ENCODE measurements at places on chromosomes 13 and 19. TPM values are rescaled to one million over a fixed set of nuclear protein-coding genes. Genes with fewer than 3 reads are reported as not detected.

The CILP2 gene
- total RNA-seq, result 40.9 TPM

The SIGLEC5 gene
- total RNA-seq, result not detected

The USHBP1 gene
- total RNA-seq, result not detected

The FTL gene
- 875 TPM for total RNA-seq

The ATP4B gene
- not detected for total RNA-seq

The GPR12 gene
- total RNA-seq, result 2.5 TPM

The ANKLE1 gene
- total RNA-seq, result 9.3 TPM

The SBK3 gene
- total RNA-seq, result not detected

The IL12RB1 gene
- total RNA-seq, result not detected

- no peak overlapping the region for H3K27ac ChIP-seq
- H3K4me3 ChIP-seq, result no peak overlapping the region
- H3K36me3 ChIP-seq, result peaks cover 4% of the 10 kb centered on the region
- peaks cover 20% of the 10 kb centered on the region for H3K4me1 ChIP-seq
- no peaks in the 10 kb centered on the region for H3K27me3 ChIP-seq
Observed at GRCh38 chr19:18646535-18647370, 9.9 kb downstream of the KLHL26 start.

DNA sequence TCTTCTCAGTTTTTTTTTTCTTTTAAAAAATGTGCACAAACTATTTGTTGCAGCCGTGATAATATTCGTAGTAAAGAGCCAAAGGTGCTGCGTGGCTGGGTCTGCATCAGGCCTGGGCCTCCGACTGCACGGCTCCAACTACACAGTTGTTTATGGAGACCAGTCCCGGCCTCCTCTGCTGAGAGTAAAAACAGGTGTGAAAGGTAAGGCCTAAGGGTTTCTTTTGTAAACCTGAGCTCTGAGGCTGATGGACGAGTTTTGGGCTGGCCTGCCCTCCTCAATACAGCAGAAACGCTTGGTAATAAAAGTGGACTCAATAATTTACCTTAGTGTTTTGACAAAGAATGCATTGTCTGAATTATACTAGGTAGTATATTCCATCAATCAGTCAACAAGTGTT is 3.9 kb downstream of the MBNL2 start:
- no peak overlapping the region for H3K27ac ChIP-seq
- H3K36me3 ChIP-seq, result no peaks in the 10 kb centered on the region
- H3K4me3 ChIP-seq, result peak overlapping the region; percentile 87
- peaks cover 46% of the 10 kb centered on the region for H3K4me1 ChIP-seq

DNA sequence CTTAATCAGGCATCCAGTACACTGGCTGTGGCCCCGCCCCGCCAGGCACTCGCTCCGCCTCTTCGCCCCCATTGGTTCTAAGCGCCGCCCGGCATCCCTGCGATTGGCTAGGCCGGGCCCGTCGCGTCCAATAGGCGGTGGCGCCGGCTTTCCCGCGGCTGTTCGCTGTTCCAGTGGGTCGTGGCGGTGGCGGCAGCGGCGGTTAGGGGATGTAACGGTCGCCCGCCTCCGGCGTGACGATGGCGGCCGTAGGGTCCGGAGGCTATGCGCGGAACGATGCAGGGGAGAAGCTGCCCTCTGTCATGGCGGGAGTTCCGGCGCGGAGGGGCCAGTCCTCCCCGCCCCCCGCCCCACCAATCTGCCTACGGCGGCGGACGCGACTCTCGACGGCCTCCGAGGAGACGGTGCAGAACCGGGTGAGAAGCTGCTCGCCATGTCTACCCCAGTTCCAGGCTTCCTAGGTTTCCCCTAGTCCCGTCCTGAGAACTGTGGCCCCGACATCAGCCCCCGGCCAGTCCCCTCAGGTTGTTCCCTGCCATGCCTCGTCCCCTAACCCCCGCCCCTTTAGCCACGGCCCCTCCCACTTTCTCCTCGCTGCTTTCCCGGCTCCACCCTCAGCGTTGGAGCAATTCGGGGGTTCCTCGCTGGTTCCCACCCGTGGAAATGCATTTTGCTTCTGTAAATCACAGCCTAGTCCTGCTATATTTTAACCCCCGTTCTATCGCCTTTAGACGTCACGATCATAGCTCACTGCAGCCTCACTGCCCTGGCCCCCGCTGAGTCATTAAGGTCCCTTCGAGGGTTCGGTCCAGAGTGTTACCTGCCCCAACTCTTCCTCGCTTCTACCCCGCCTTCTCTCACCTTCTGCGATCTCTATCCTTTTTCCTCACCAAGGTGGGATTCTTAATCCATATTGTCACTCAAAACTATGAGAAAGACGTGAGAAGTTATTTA is at the start of gene WDR62:
WDR62 (plus strand) TSS at position 165 of the 954 bp plus-strand sequence; CDS start at position 240, 75 bp downstream.
- H3K36me3 ChIP-seq, result no peaks in the 10 kb centered on the region
- H3K27ac ChIP-seq, result peak within 1 kb of the TSS; percentile 98
- peaks cover 3% of the 10 kb centered on the region for H3K4me1 ChIP-seq

- no peaks in the 10 kb centered on the region for H3K4me1 ChIP-seq
- peaks cover 4% of the 10 kb centered on the region for H3K27me3 ChIP-seq
- H3K27ac ChIP-seq, result no peak overlapping the region
- no peak for DNase-seq
- no peak overlapping the region for H3K4me3 ChIP-seq
- peaks cover 4% of the 10 kb centered on the region for H3K36me3 ChIP-seq
Observed at GRCh38 chr13:108963276-108963810, 333.9 kb downstream of the MYO16 start.

DNA sequence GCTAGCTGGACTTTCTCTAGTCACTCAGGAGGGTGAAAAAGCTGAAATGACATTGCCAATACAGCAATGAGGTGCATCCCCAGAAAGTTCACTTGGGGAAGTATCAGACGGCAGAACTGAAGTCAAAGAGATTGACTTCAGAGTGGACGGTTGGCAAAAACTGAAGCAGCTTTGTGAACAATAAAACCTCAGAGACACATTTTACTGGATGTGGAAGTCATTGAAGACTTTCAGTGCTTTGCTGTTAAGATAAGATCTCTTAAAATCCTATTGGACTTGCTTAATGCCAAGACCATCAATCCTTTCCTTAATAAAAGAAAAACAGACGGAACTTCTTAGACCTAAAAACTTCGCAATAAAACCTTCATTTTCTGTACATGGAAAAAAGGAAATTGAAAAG is 103.7 kb downstream of the ABCC4 start:
- no peak for DNase-seq
- no peaks in the 10 kb centered on the region for H3K27me3 ChIP-seq
- H3K4me3 ChIP-seq, result no peak overlapping the region
- H3K27ac ChIP-seq, result no peak overlapping the region
- H3K4me1 ChIP-seq, result no peaks in the 10 kb centered on the region

GRCh38 chr13:44045180-44045562 is 165.5 kb downstream of the LACC1 start:
- no peak for DNase-seq
- no peak overlapping the region for H3K27ac ChIP-seq
- no peaks in the 10 kb centered on the region for H3K4me1 ChIP-seq
- H3K36me3 ChIP-seq, result no peaks in the 10 kb centered on the region
- H3K4me3 ChIP-seq, result no peak overlapping the region

DNA sequence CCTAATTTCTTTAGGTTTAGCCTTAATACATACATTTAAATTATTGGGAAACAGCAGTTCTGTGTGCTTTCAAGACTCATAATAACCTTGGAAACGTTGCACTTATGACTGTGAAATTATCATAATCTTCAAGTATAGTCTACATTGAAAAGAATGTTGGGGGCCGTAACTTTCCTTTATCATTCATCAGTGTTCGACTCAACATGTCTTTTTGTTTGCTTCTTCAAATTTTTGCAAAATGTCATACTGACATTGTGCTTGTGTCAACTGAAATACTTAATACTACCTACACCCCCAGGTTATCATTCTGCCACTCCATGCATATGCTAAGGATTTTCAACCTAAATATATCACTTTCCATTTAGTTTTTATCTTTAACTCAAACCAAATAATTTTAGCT is 1562.9 kb downstream of the OLFM4 start:
- no peak for DNase-seq
- no peaks in the 10 kb centered on the region for H3K36me3 ChIP-seq
- no peaks in the 10 kb centered on the region for H3K27me3 ChIP-seq
- H3K4me1 ChIP-seq, result peaks cover 5% of the 10 kb centered on the region
- H3K27ac ChIP-seq, result no peak overlapping the region

- no peaks in the 10 kb centered on the region for H3K27me3 ChIP-seq
- no peak for DNase-seq
- no peaks in the 10 kb centered on the region for H3K36me3 ChIP-seq
- peaks cover 41% of the 10 kb centered on the region for H3K4me1 ChIP-seq
Observed at GRCh38 chr13:71621174-71622124, 245.6 kb downstream of the DACH1 start.

DNA sequence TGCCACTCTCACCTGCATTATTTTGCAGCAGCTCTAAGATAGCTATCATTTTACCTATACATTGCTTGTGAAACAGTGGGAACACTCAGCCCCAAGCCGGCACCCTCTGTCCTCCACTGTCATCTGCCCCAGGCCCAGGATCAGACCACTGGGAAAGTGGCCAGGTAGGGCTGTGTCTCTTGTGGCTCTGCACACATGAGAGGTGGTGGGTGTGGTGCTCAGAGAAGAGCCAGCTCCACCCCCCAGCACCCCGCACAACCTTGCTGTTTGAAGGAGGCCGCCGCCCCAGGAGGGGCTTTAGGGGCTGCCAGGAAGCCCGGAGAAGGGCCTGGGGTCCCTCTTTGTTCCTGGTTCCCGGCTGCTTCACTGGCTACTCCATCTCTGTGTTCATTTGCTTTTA is 26.6 kb downstream of the PPP1R37 start:
- no peak overlapping the region for H3K4me3 ChIP-seq
- DNase-seq, result no peak
- peak overlapping the region; percentile 28 for H3K27ac ChIP-seq

DNA sequence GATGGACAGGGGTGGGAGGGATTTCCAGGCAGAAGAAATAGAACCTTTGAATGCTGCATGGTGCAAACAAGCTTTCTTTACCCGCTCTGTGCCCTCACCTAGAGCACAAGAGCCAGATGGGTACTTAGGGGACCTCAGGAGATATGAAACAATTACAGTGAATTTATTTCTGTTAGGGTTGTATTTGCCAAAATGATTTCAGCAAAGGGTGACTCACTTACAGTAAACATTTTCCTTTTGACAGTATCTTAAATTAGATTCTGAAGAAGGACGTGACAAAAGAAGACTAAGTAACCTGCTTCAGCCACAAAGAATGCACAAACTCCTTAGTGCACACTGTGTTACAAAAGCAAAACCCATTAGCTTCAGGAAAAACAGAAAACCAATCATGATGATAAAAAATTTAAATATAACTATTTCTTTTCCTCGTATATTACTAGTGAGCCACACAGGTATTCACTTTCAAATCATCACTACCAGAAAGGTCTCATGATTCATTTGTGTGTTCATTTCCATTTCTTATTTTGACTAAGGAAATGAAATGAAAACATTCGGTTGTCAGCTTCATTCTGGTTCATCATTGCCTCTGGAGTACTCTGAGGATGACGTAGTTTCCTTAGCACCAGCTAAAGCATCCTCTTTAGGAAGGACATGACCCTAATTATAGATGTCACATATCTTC is 158.8 kb downstream of the NHLRC3 start:
- H3K36me3 ChIP-seq, result no peaks in the 10 kb centered on the region
- H3K4me3 ChIP-seq, result no peak overlapping the region
- H3K27ac ChIP-seq, result no peak overlapping the region
- H3K27me3 ChIP-seq, result no peaks in the 10 kb centered on the region
- H3K4me1 ChIP-seq, result no peaks in the 10 kb centered on the region
- DNase-seq, result no peak

- DNase-seq, result no peak
- H3K4me1 ChIP-seq, result peaks cover 2% of the 10 kb centered on the region
- peak within 1 kb of the TSS; percentile 69 for H3K4me3 ChIP-seq
- H3K27ac ChIP-seq, result peak within 1 kb of the TSS; percentile 53
- H3K36me3 ChIP-seq, result no peaks in the 10 kb centered on the region
Observed at GRCh38 chr19:12886969-12887747, at the start of gene KLF1. Gene KLF1, minus strand, starts transcription at chr19:12887201. Its CDS starts 61 bp downstream, at chr19:12887140.

DNA sequence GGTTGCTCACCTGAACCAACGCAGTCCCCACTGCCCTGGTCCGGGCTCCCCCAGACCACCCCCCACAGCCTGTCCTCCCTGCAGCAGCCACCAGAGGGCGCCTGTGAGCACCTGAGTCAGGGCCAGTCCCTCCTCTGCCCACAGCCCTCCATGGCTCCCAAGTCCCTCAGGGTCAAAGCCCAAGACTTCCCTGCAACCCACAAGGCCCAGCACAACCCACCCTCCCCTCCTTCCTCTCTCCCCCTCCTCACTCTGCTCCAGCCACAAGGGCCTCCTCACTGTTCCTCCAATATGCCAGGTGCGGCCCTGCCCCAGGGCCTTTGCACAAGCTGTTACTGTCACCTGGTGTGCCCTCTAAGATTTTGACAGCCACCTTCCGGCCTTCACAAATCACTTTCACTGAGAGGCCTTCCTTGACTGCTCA is 10.9 kb downstream of the GNA15 start:
- peak overlapping the region; percentile 62 for H3K27ac ChIP-seq
- H3K36me3 ChIP-seq, result no peaks in the 10 kb centered on the region

DNA sequence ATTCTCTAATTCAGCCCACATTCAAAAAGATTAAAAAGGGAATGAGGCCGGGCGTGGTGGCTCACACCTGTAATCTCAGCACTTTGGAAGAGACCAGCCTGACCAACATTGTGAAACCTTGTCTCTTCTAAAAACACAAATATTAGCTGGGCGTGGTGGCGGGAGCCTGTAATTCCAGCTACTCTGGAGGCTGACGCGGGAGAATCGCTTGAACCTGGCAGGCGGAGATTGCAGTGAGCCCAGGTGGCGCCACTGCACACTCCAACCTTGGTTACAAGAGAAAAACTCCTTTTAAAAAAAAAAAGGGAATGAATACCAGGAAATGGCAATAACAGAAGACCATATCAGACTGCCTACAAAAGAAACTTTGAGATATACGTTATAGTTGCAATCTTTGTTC is 1244.5 kb downstream of the PCDH9 start:
- H3K36me3 ChIP-seq, result no peaks in the 10 kb centered on the region
- no peak overlapping the region for H3K27ac ChIP-seq
- H3K4me1 ChIP-seq, result peaks cover under 1% of the 10 kb centered on the region
